ENCODE measurements at places on chromosomes 5 and 9.
A peak's percentile ranks its signal among the peaks of the same experiment; 100 is the strongest.

GRCh38 chr5:135394095-135394494 lies 4.9 kb downstream of the MACROH2A1 start:
- DNase-seq: no peak

- no peak for DNase-seq
Observed at GRCh38 chr9:100674419-100675122, 96.7 kb downstream of the CAVIN4 start.

DNA sequence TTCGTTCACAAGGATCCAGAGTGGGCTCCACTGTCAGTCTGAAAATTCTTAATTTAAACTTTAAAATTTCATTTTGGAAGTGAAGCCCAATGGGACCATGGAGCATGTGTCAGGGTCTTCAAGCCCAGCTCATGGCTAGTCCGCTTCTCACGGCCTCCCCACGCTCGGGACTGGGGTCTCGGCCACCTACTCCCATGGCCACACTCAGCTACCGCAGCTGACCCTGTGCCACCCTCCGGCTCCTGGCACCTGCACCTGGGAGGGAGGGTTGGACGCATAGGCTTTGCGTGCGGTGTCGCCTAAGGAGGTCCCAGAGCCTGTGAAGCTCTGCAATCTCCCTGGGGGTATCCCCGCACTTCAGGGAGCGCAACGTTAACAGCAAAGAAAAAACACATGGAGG lies 175.7 kb upstream of the PRLR start:
- DNase-seq: no peak

DNA sequence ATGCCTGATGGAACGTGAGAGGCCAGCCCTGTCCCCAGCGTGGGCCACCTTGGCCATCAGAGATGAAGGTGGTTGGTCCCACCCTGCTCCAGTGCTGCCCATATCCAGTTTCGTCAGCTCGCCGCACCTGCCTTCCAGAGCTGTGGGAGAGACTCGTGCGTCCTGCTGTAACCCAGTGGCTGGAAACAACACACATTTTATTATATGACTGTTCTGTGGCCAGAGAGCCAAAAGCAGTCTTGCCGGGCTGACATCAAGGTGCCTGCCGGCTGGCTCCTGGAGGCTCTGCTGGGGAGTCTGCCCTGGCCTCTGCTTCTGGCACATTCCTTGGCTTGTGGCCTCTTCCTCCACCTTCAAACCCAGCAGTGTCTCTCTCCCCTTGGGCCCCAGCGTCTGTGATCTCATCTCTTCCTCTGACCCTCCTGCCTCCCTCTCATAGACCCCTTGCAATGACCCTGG lies 94.7 kb downstream of the RXRA start:
- no peak for DNase-seq

DNA sequence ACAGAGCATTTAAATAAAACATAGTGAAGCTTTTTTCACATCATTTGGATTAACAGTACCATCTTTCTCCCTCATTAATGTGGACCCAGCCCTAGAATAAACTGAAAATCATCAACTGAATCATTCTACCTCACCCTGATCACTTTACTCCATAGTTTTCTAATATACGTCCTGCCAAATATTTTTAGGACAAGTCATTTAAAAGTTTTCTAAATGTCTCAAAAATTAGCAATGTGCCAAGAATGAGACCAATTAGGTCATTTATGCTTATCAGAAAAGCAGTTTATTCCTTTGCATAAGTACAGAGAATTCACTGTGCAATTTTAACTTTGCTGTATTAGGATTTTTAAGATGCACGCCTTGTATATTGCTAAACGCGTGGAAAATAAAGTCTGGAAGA lies 284.4 kb downstream of the PIK3R1 start:
- no peak for DNase-seq

- DNase-seq: no peak
Observed at GRCh38 chr5:174773371-174773770, 49.0 kb downstream of the MSX2 start.

GRCh38 chr5:143418140-143418866 lies 14.8 kb upstream of the NR3C1 start:
- DNase-seq: no peak

- peak; percentile 86 for DNase-seq
Observed at GRCh38 chr9:37753489-37754190, at the start of gene TRMT10B. Gene TRMT10B (plus strand): TSS chr9:37753805. CDS start chr9:37761932, 8,127 bp downstream.

DNA sequence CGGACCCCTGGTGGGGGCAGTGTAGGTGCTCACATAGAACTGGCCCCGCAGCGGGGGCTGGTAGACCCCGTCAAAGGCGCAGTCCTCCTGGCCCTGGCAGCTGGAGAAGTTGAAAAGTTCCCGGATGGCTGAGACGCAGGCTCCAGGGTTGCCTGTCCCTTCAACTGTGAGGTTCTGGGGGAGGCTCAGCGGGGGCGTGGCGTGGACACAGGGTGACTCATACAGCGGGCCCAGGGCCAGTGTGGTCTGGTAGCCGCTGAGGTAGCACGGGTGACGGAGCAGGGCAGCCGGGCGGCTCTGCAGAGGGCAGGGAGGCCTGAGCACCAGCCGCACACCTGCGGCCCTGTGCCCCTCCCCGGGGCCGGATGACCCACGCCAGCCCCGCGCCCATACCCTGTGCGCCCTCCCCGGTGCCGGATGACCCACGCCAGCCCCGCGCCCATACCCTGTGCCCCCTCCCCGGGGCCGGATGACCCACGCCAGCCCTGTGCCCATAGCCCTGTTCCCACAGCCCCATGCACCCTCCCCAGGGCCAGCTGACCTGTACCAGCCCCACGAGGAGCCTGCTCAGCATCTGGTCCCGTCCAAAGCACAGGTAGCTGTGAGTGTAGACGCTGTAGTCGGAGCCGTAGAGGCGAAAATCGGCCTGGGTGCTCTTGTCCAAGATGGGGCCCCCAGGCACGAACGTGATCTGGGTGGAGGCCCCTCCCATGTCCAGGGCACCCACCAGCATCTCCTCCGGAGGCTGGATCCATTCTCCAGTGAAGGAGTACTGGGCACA lies 5.0 kb downstream of the ENTPD8 start:
- peak; percentile 4 for DNase-seq

- no peak for DNase-seq
Observed at GRCh38 chr5:59149271-59149670, 566.4 kb downstream of the RAB3C start.

DNA sequence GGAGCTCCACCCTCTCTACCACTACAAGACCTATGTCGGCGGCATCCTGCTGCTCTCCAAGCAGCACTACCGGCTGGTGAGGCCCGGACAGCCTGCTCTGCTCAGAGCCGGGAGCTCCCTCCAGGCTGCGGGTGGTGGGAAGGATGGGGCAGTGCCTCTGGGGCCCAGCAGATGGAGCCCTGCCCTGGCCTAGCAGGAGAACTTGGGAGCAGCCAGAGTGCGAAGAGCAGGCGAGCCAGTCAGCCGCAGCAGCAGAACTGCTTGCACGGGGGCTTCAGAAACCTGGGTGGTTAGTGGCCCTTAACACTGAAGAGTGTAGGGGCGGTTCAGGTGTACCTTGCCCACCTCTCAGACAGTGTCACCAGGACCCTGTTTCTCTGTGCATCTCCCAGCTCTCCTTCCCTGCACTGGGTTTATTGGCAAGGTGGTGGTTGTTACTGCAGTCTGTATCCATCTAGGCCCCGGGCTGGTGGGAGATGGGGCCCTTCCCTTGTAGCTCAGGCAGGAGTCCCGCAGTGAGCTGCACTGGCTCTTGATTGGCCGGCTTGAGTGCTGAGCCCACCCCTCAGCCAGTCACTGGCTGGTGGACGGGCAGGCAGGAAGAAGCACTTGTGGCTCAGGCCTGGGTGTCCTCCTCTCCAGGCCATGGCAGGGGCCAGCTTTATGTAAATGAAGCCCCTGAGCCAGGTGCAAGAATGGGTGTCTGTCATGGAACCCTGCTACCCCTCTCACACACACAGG lies 7.7 kb downstream of the B4GALT7 start:
- peak; percentile 76 for DNase-seq

GRCh38 chr9:103068753-103069152 lies 73.6 kb downstream of the CYLC2 start:
- DNase-seq: no peak

DNA sequence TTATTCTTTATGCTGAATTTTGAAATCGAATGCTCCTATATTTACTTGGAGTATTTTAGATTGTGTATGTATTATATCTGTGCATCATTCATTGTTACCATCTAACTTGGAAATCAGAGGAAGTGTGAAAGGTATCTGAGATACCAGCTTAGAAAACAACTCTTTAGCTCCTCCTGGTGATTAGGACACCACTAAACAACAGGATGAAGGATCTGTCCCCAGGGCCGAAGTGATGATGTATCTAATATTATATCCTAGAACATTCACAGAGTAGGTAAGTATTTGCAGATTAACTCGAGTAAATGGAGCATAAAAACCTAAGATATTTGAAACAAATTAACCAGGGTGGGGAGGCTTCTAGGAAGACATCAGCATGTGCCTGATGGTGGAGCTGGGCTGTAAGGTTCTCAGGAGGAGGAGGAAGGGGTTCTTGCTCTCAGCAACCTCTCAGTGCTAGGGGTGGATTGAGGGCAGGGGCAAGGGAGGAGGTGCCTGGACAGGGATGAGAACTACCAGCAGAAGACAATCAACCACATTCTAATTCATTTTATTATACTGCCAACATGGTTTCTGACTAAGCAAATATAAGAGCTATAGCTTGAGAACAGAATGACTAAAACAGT lies 2.6 kb upstream of the NFIL3 start:
- DNase-seq: peak; percentile 56

- DNase-seq: no peak
Observed at GRCh38 chr5:32729651-32730050, 18.5 kb downstream of the NPR3 start.

DNA sequence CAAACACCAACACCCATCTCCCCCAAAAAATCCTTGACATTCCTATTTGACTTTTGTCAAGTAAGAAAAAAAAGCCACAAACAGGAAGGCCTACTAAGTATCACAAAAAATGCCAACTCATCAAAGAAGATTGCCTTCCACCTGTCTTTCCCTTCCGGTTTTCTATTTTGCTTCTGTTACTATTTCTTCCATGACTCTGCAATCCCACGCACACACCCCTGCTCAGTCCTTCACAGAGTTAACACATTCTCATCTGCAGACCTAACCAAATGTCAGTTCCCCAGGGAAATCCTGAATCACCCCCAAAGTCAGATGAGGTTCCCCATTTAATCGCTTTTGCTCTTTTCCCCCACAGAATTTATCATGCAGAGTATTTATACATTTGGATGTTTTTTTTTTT lies 15.1 kb downstream of the LPAR1 start:
- DNase-seq: no peak

DNA sequence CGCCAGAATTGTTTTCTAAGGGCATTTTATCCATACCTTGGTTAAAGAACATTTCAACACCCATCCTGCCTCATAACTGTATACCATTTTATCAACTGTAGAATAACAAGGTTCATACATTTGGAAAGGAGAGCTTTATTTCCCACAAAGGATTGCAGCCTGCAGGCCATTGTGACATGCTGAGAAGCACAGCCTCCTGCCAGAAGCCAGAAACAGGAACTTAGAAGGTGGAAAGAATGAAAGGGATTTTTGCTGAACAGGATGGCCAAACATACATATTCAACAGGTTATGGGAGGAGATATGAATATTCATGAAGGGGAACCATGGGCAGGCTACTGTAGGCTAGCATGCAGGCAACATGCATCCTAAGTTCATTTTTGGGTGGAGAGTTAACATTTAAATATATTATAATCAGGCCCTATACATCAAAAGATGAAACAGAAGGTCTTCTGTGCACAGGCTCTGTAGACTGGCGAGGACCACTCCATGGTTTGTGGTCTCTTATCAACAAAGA lies 59.9 kb upstream of the DIRAS2 start:
- DNase-seq: no peak

- no peak for DNase-seq
Observed at GRCh38 chr5:180470361-180470760, 23.8 kb upstream of the CNOT6 start.

- no peak for DNase-seq
Observed at GRCh38 chr5:156670615-156671014, 179.5 kb upstream of the PPP1R2B start.

DNA sequence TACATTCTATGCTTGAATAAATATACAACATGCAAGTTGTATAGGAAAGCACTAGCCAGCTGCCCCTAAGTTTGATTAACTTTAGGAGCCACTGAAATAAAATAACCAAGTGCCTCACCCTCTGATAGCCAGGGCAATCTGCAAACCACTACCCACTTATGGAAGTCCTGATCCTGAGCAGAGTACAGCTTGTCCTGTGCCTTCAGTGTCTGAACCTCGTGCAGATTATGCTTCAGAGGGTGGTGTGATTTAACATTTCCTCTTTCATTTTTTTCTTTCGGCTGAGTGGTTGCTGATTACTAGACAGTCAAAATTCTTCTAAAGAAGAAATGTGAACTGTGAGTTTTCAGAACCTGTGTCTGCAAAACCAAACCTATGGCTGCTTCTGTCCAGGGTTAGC lies 327.7 kb downstream of the PIK3R1 start:
- DNase-seq: peak; percentile 22

DNA sequence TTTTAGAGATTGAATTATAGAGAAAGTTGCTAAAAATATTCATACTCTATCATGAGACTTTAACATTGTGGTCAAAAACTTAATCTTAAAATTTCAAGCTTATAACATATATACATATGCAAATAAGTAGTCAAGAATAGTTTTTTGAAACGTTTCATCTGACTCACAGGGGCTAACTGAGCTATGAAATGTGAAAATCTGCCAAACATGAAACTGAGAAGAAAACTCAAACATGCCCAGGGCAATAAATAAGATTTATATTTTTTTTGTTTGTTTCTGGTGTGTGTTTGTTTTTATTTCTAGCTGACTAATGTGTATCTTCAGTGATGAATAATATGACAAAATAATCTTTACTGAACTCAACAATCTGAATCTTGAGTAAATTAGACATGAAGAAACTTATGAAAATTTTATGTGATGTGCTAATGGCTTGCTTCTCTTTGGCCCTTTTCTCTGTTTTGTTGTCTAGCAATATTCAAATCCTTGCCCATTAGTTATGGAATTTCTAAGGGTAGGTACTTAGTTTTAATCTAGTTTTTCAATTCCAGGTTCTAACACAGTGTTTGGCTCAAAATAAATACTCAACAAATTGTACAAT lies 99.9 kb downstream of the FAM174A start:
- DNase-seq: no peak

GRCh38 chr9:95226921-95227320 lies 90.6 kb downstream of the FANCC start:
- no peak for DNase-seq

DNA sequence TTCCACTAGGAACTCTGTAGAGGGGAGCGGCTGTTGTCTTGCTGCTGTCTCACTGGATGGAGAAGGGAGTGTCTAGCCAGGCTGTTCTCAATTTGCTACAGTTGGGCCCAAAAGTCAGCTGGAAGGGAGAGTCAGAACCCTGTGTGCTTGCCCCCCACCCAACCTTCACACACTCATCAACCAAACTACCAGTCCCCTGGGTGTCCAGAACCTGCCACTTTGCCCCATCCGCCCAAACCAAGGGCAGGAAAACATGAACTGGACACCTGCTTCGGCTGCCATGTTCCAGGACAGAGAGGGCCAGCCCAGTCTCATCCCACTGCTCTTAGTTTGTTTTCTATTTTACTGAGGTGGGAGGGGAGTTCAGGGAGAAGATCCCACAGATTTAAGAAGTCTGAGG lies 82.1 kb downstream of the S1PR3 start:
- DNase-seq: no peak

GRCh38 chr9:115167175-115167574 lies 49.2 kb upstream of the TNC start:
- no peak for DNase-seq
